Inflammatory macrophage (primary cell): ENCODE measurements at places on chromosomes 3 and 15.

- DNase-seq, result no peak
Measured at GRCh38 chr3:127063916-127064315, 81.0 kb downstream of the PLXNA1 start.

DNA sequence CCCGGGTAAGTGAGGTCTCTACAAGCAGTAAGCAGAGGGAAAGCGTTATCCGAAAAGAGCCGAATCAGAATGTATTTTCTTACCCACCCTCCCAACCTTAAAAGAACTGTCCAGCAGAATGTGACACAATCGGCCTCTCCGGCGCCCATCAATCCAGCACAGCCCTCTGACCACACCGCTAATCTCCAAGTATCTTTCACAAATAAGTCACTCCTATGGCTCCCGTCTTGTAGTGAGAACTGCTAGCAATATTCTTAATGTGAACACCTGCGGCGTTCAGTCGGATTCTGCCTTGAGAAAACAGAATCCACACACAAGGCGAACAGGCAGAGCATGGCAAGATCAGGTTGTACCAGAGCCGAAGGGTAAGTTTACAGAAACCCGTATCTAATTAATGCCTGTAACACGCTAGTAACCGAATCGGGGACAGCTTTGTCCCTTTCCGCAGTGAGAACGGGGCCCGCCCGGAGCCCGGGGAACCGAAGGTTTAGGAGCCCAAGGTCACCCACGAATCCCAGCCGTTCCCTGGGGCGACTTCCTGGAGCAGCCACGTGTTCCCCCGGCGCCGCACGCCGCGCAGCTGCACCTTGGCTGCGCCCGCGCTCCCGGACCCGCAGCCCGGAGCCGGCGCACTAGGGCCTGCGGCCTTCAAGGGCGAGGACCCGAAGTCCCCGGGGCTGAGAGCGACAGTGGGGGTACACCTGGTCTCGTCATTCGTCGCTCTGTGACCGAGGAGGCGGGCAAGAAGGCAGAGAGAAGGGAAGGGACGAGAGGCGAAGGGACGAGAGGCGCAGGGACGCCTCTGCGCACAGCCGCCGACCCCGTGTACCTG, 672 bp downstream of the TFRC start:
- peak; percentile 77 for DNase-seq

DNA sequence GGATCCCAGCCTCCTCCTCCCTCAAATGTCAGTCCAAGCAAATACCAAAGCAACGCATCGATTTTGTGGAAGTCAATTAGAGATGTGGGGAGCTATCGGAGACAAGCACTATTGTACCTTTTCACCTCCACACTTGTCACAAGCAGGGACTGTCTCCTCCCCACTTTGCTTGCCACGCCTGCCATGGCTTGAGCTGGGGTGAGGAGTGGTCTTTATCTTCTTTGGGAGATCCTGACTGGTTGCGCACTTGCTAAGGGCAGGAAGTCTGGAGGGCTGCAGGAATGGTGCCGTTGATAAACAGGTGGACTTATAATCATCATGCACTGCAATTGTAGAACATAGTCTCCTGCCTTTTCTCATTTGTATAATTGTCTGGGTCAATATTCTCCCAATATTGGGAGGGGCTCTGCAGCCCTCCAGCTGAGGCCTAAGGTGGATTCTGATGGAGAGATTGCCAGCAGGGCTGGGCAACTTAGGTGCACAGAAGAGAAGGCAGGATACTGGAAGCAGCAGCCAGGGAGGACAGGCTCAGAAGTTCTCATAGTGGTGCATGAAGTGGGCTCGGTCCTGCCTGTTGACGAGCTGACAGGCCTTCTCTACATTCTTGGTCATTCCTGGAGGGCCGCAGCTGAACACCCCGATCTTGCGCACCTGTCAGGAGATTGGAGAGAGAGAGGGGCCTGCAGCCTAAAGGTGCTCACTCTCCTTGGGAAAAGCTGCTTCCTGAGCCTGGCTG, 20.2 kb downstream of the DUOX2 start:
- no peak for DNase-seq

DNA sequence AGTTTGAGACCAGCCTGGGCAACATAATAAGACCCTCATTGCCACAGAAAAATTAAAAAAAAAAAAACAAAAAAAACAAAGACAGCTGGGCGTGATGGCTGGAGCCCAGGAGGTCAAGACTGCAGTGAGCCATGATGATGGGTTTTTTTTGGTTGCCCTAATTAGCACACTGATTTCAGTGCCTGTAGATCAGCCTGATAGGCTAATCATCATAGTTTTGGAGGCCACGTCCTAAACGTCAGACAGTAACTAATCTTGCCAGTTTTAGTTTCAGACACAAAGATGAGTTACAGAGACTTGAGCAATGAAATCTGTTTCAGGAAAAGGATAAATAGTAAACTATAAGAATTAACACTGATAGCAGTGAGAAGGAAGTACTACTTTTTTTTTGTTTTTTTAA, 55.4 kb downstream of the LRCH3 start:
- no peak for DNase-seq

DNA sequence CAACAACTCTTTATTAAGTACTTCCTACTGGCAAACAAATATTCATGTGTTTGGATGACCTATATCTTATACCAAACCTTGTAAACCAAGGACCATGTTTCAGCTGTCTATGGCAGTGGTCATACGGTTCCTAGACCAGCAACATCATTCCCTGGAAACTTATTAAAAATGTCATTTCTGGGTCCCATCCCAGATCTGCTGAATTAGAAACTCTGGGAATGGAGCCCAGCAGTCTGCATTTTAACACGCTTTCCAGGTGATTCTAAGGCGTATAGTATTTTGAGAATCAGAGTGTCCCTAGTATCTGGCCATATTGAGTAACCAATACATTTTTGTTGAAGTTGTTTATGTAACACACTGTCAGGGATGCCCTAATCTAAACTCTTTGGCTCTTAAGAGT, 363.4 kb upstream of the LRRC3B start:
- no peak for DNase-seq
